A549 treated with ZK216348 at 1 μM for 4 hours (cell line): ENCODE measurements at places on chromosomes 16 and 17. TPM values are rescaled to one million over a fixed set of nuclear protein-coding genes. Genes with fewer than 3 reads are reported as not detected.

ELMO3 gene
- 0.61 to 1.9 TPM (median 1.3 TPM) in 5 replicates for total RNA-seq

SDR42E1 gene
- 1.2 to 1.7 TPM (median 1.4 TPM) in 5 replicates for total RNA-seq

CA10 gene
- total RNA-seq: not detected in 5 replicates

CCR7 gene
- total RNA-seq: 0.88 to 1.3 TPM (median 1.2 TPM) in 5 replicates

CCDC144A gene
- total RNA-seq: 0.42 to 2.3 TPM (median 1.5 TPM) in 5 replicates

KRTAP9-1 gene
- not detected in 5 replicates for total RNA-seq

COPS3 gene
- total RNA-seq: 134 to 156 TPM (median 151 TPM) in 5 replicates

SLC52A1 gene
- total RNA-seq: 0.33 to 1.1 TPM (median 0.75 TPM) in 5 replicates

RPL23 gene
- total RNA-seq: 2,424 to 2,901 TPM (median 2,516 TPM) in 5 replicates

TM4SF5 gene
- 0.44 to 1.2 TPM (median 0.78 TPM) in 5 replicates for total RNA-seq

CALB2 gene
- 4.7 to 7.1 TPM (median 5.1 TPM) in 5 replicates for total RNA-seq

ICAM2 gene
- not detected in 5 replicates for total RNA-seq

FAHD1 gene
- total RNA-seq: 37.1 to 52.6 TPM (median 47.0 TPM) in 5 replicates

TP53TG3C gene
- total RNA-seq: 0.43 TPM in 1 of 5 replicates, not detected in the others
